ENCODE measurements at places on chromosomes 6 and 20.

GRCh38 chr6:84926189-84927155 is 162.1 kb upstream of the TBX18 start:
- DNase-seq, result no peak

- no peak for DNase-seq
Measured at GRCh38 chr6:101545191-101545590, 151.7 kb downstream of the GRIK2 start.

GRCh38 chr20:51510169-51510568 is 32.4 kb downstream of the NFATC2 start:
- no peak for DNase-seq

DNA sequence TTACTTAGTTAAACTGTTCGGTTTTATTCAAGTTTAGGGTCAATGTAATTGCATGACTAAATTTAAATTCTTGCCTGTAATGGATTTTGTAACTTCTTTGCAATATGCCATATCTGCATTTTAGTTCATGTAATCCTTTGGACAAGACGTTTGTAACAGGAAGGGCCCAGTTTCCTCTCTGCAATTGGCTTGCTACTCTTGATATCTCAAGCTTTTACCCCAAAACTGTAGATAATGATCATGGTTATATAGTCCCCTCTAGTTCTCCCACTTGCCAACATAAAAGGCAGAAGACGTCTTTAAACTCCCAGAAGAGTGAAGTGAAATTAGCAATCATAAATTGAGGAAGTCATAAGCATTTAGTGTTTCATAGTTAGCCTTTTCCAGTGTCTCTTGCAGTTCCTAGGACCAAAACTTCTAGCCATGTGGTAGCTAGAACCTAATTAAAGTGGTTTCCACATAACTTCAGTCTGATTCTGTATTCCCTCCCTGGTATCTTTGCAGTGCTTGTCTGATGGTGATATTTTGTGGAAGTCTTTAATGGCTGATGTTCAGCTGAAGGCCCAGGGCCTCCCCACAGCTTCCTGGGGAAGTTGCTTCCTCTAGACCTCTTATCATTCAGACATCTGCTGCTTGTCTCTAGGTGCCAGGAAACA is 117.8 kb upstream of the SUPT3H start:
- peak; percentile 63 for DNase-seq

GRCh38 chr6:21596145-21596948 is 2.8 kb downstream of the SOX4 start:
- peak; percentile 7 for DNase-seq

GRCh38 chr20:52180180-52180840 is 11.3 kb downstream of the ZFP64 start:
- no peak for DNase-seq

Measured in central memory CD4-positive, alpha-beta T cell (primary cell).